ENCODE measurements at places on chromosomes 7 and 10. TPM values are rescaled to one million over a fixed set of nuclear protein-coding genes. Genes with fewer than 3 reads are reported as not detected.

Gene ADCK2
- 13.8 TPM for total RNA-seq

DNA sequence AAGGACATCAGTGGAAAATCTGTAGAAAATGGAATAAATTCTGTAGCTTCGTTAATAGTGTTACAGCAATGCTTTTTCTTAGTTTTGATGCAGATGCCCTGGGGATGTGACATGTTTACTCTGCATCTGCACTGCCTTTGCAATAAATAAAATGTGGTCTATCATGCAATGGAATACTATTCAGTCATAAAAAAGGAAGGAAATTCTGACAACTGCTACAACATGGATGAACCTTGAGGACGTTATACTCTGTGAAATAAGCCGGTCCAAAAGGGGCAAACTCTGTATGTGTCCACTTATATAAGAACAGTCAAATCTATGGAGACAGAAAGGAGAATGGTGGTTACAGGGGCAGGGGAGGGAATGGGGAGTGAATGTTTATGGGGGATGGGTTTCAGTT lies 13.5 kb downstream of the GRIFIN start:
- H3K36me3 ChIP-seq = no peaks in the 10 kb centered on the region
- H3K27me3 ChIP-seq = peaks cover 2% of the 10 kb centered on the region
- no peak for DNase-seq
- H3K4me3 ChIP-seq = no peak overlapping the region
- H3K27ac ChIP-seq = no peak overlapping the region
- H3K4me1 ChIP-seq = peaks cover 9% of the 10 kb centered on the region

GRCh38 chr7:111873326-111873646 lies 311.0 kb upstream of the IMMP2L start:
- H3K4me1 ChIP-seq = no peaks in the 10 kb centered on the region
- no peak overlapping the region for H3K4me3 ChIP-seq
- DNase-seq = no peak
- H3K27ac ChIP-seq = no peak overlapping the region
- H3K27me3 ChIP-seq = no peaks in the 10 kb centered on the region
- H3K36me3 ChIP-seq = no peaks in the 10 kb centered on the region

Gene EBF3
- total RNA-seq = not detected

Gene PSPH
- total RNA-seq = 20.9 TPM

Gene RAB19
- 0.31 TPM for total RNA-seq
